Activated CD4-positive, alpha-beta T cell treated with anti-CD3 and anti-CD28 coated beads, Interleukin-2, amount 10 ng/mL, durations not matched to agents 24 days and 14 days (primary cell): ENCODE measurements at places on chromosomes 6 and 20. TPM values are rescaled to one million over a fixed set of nuclear protein-coding genes. Genes with fewer than 3 reads are reported as not detected.

DNA sequence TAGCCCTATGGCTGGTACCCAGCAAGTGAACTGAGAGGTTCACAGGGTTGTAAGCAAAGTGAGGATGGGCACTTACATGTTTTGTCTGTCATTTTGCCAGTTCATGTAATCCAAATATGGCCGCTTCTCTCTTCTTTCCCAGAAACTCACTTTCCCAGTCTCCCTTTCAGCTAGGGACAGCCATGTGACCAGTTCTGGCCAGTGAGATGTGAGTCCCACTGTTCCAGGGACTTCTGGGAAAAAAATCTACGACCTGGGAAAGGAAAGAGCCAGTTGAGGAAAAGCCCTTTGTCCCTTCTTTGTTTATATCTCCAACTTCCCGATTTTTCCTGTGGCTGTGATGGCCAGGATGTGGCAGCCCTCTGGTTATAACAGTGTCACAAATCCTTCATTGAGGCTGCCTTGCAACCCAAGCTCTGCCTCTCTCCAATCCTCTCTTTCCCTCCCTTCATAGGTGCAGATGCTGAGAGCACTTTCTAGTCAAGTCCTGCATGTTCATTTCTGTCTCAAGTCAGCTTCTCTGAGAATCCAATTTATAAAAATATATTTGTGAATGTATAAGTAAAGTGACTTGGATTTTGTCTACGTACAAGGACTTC, 148.6 kb upstream of the ZFP64 start:
- no peaks in the 10 kb centered on the region for H3K27me3 ChIP-seq
- no peaks in the 10 kb centered on the region for H3K36me3 ChIP-seq
- H3K4me1 ChIP-seq: no peaks in the 10 kb centered on the region
- DNase-seq: no peak

DNA sequence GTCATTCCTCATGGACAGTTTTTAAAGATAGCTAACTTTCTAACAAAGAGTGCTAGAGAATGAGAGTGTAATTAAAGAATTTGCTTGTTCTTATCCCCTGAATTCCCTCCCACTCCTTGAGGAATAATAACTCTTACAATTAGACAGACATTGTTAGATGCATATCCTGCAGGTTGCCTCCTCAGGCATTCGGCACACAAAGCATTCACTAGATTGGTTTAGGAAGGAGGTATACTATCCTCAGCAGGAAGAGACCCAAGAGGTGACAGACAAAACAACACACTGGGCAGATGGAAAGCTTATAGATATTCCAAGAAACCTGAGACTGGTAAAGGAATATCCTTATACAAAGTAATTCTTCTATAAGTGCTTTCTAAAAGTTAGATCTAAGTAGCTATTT, 109.1 kb upstream of the FAM184A start:
- no peak overlapping the region for H3K4me3 ChIP-seq
- no peak overlapping the region for H3K27ac ChIP-seq

The FNDC11 gene
- 0.12 and 0.16 TPM in 2 replicates for total RNA-seq

GRCh38 chr6:132505158-132505557, 7.8 kb downstream of the STX7 start:
- H3K36me3 ChIP-seq: peaks cover 13% of the 10 kb centered on the region
- no peak for DNase-seq
- H3K27ac ChIP-seq: no peak overlapping the region
- peaks cover 2% of the 10 kb centered on the region for H3K4me1 ChIP-seq
- no peak overlapping the region for H3K4me3 ChIP-seq

- no peak for DNase-seq
- no peaks in the 10 kb centered on the region for H3K27me3 ChIP-seq
- no peak overlapping the region for H3K4me3 ChIP-seq
- no peaks in the 10 kb centered on the region for H3K4me1 ChIP-seq
These were observed 609.3 kb upstream of the IMPG1 start for GRCh38 chr6:76681781-76682180.

GRCh38 chr6:12208190-12208589, 82.0 kb upstream of the EDN1 start:
- H3K4me3 ChIP-seq: no peak overlapping the region
- H3K27me3 ChIP-seq: peaks cover 8% of the 10 kb centered on the region
- no peaks in the 10 kb centered on the region for H3K36me3 ChIP-seq
- H3K4me1 ChIP-seq: peaks cover 5% of the 10 kb centered on the region

GRCh38 chr6:28922004-28922820, 1.6 kb downstream of the TRIM27 start:
- H3K4me1 ChIP-seq: peaks cover 30% of the 10 kb centered on the region
- H3K27ac ChIP-seq: peak overlapping the region; percentile 93

The CRISP3 gene
- not detected in 2 replicates for total RNA-seq

The NELFCD gene
- 119 and 120 TPM in 2 replicates for total RNA-seq

GRCh38 chr20:51660672-51661608, 107.2 kb downstream of the ATP9A start:
- H3K4me1 ChIP-seq: peaks cover 20% of the 10 kb centered on the region

- H3K4me3 ChIP-seq: no peak overlapping the region
- H3K27ac ChIP-seq: no peak overlapping the region
- peaks cover 3% of the 10 kb centered on the region for H3K27me3 ChIP-seq
- H3K36me3 ChIP-seq: no peaks in the 10 kb centered on the region
- H3K4me1 ChIP-seq: peaks cover 18% of the 10 kb centered on the region
These were observed 102.1 kb downstream of the CEBPB start for GRCh38 chr20:50292591-50293283.

The LPA gene
- total RNA-seq: not detected in 2 replicates

DNA sequence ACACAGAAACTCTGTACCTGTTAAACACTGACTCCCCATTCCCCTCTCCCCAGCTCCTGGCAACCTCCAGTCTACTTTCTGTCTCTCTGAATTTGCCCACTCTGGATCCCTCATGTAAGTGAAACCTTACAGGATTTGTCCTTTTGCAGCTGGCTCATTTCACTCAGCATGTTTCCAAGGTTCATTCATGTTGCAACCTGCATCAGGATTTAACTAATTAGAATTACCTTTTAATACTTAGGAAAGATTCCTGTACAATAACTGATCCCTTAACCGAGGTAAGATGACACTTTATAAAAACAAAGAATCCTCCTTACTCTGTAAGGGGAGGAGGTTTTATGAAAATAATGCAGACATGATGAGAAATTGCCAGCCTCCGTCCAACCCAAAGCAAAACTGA, 113.1 kb upstream of the MTHFD1L start:
- no peak overlapping the region for H3K27ac ChIP-seq
- H3K4me1 ChIP-seq: no peaks in the 10 kb centered on the region
- H3K27me3 ChIP-seq: no peaks in the 10 kb centered on the region
- no peak for DNase-seq
- H3K4me3 ChIP-seq: no peak overlapping the region
- H3K36me3 ChIP-seq: no peaks in the 10 kb centered on the region

DNA sequence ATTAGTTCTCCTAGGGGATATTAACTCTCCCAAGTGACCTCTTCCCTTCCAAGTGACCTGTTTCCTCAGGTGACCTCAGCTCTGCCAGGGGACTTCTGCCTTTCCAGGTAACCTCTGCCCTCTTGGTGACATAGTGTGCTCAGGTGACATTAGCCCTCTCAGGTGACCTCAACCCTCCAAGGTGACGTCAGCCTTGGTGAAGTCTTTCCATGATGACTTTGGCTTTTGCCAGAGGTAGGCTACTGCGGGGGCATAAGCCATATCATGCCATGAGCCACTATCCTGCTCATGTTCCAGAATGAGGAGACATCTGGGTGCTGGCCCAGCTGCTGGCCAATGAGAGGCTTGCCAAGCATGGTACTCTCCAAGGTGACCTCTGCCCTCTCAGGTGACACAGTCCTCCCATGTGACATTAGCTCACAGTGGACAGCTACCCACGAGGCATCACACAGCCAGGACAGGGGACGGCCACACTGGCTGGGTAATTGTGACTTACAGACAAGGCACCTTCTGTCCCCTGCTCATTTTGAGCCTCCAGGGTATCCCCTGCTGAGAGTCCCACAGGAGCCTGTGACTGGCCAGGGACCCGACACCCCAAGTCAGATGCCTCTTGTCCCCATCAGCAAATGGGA, 31.1 kb downstream of the UBD start:
- H3K4me1 ChIP-seq: no peaks in the 10 kb centered on the region
- no peak overlapping the region for H3K27ac ChIP-seq
- no peaks in the 10 kb centered on the region for H3K36me3 ChIP-seq
- no peak for DNase-seq
